COR-L47 (cell line): ENCODE measurements at places on chromosomes 13 and 19.

GRCh38 chr19:35037716-35038622 lies 3.6 kb upstream of the HPN start:
- DNase-seq, result no peak

- DNase-seq, result no peak
Observed at GRCh38 chr13:46795321-46795720, 1.6 kb downstream of the ESD start.

- peak; percentile 48 for DNase-seq
Observed at GRCh38 chr13:107721125-107721869, 494.0 kb downstream of the LIG4 start.

- DNase-seq, result no peak
Observed at GRCh38 chr19:37505958-37506386, 767 bp upstream of the ZNF793 start.

GRCh38 chr13:79626924-79627323 lies 146.0 kb downstream of the NDFIP2 start:
- DNase-seq, result no peak

- no peak for DNase-seq
Observed at GRCh38 chr19:6252066-6252465, 27.7 kb downstream of the MLLT1 start.

- DNase-seq, result no peak
Observed at GRCh38 chr19:54305141-54305540, 7.8 kb downstream of the LILRA5 start.

DNA sequence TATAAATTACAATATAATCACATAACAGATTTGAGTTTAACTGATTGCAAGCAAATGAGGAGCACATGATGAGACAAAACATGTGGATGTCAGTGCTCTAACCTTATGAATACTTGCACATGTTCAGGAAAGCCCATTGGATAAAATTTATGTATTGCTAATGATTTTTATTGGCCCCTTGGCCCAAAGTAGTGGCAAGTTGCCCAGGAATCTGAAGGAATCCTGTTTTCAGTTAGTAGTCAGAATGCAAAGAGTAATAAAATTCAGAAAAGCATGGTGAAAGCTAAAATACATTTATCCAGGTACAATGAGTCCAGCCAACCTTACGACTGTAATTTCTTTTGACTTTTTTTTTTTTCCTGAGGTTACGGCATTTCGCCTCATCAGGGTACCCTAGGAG lies 1539.4 kb downstream of the EFNB2 start:
- no peak for DNase-seq

GRCh38 chr19:33905473-33905936 lies 108.8 kb downstream of the KCTD15 start:
- no peak for DNase-seq

DNA sequence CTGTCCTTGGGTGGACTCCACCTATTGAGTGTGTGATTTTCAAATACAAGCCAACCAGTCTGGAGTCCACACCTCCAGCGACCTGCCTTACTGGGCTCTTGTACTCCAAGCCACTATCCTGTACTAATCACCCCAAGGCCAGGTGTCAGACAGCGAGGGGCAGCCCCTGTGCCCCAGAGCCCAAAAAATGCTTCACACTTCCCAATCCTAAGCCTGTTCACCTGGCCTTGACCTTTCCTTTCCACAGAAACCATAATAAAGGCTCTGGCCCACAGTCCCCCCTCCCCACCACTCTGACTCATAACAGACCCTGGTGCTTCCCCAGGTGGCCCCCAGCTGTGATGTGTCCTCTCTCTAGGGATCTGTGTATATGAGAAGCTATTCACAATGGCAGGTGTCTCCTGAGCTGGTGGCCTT lies 3.9 kb downstream of the CD209 start:
- no peak for DNase-seq

- DNase-seq, result peak; percentile 80
Observed at GRCh38 chr13:99658261-99658991, 157.2 kb downstream of the TM9SF2 start.

- DNase-seq, result no peak
Observed at GRCh38 chr13:113442354-113442984, 10.8 kb downstream of the ADPRHL1 start.

GRCh38 chr13:42149136-42149535 lies 100.7 kb downstream of the DGKH start:
- DNase-seq, result no peak

- peak; percentile 58 for DNase-seq
Observed at GRCh38 chr13:109790942-109791605, 4.7 kb upstream of the IRS2 start.

GRCh38 chr19:18723871-18724377 lies 40.4 kb downstream of the CRTC1 start:
- no peak for DNase-seq

DNA sequence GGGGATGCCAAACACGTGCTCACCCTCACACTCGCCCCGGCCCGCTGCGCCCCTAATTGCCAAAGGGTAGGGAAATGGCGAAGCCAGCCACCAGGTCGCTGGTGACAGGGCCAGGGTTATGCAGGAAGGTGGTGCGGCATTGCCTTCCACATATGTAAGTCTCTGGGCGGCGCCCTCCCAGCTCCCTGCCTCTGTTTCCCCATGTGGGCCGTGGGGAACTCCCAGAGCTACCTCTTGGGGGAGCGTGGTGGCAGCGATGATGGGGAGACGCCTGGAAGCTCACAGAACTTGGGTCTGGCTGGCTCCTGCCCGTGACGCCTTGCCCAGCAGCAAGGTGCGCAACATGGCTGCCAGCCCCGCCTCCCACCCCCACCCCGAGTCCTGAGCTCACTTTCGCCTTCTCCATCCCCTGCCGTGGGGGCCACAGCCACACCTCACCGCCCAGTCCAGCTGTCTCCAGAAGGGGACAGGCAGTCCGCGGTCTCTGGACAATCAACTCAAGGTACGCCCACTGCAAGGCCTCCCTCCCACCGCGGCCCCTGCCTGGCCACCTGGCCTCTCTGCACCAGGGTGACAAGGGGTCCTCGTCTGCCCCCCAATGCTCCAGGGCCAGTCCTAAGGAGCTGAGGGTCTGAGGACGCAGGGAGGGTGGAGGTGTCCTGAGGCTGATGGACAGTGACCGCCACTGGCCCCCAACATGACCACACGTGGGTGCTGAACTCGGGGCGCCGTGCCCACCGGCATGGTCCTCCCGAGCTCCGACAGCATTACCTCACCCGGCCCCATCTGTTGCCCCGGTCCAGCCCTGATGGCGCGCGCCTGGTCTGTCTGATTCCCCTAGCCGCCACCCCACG lies 6.6 kb downstream of the C19orf25 start:
- DNase-seq, result no peak
